Suprapubic skin (tissue), 4 donors: ENCODE measurements at places on chromosomes 7 and 10. TPM values are rescaled to one million over a fixed set of nuclear protein-coding genes. Genes with fewer than 3 reads are reported as not detected.

DNA sequence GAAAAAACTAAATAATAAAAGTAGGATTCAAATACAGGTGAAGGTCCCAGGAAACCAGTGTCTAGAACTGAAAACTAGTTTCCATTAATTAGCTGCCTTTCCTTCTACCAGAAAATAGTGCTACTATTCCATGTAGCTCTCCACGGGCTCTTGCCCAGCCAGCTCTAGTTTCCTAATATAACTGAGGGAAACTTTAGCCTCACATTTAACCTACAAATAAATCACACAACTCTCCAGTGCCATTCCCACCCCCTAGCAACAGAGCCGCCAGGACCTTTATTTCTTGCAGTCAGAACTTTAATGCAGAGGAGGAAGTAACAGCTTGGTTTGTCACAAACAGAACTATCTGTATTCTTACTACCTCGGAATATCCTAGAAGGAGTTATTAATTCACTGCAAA lies 10.3 kb downstream of the TOMM7 start:
- no peaks in the 10 kb centered on the region for H3K4me1 ChIP-seq
- H3K4me3 ChIP-seq: no peak overlapping the region
- no peak for DNase-seq
- H3K27me3 ChIP-seq: no peaks in the 10 kb centered on the region
- H3K36me3 ChIP-seq: peaks cover 57% of the 10 kb centered on the region
- H3K27ac ChIP-seq: no peak overlapping the region

DNA sequence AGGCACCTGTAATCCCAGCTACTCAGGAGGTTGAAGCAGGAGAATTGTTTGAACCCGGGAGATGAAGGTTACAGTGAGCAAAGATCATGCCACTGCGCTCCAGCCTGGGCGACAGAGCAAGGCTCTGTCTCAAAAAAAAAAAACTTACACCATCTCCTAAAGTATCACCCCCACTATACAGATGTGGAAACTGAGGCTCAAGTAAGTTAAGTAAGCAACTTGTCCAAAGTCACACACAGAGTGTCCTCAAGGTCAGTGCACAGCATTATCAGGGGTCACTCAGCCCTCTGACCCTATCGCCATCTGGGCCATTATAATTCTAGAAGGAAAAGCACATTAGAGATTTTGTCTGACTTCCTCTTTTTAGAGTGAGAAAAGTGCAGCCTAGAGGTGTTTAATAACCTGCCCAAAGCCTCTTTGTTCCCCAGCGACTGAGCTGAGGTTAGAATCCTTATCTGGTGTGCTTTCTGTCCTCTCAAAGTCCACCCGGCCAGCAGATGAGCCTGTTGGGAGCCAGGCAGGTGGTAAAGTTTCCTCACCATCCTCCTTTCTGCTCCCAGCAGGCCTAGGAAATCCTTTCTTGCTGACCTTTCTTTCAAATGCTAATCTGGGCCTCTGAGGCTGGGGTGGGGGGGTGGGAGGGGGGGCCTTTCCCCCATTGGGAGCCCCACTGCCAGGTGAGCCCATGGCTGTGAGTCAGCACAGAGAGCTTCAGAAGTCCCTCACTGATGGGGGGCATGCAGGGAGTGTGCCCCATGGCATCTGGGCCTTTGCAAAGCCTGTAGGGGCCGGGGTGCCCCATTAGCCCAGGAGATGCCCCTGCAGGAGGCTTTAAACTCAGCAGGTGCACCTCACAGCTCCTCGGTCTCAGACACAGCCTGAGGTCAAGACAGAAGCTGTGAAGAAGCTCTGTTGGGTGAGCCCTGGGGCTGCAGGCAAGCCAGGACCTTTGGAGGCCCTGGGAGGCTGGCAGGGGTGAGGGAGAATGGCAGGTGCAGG lies 12.0 kb upstream of the KCNMA1 start:
- H3K36me3 ChIP-seq: no peaks in the 10 kb centered on the region
- no peak overlapping the region for H3K27ac ChIP-seq
- no peak overlapping the region for H3K4me3 ChIP-seq
- DNase-seq: no peak

GRCh38 chr7:19617901-19618300 lies 90.9 kb downstream of the POLR1F start:
- no peak overlapping the region for H3K27ac ChIP-seq
- no peak for DNase-seq
- H3K36me3 ChIP-seq: no peaks in the 10 kb centered on the region

DNA sequence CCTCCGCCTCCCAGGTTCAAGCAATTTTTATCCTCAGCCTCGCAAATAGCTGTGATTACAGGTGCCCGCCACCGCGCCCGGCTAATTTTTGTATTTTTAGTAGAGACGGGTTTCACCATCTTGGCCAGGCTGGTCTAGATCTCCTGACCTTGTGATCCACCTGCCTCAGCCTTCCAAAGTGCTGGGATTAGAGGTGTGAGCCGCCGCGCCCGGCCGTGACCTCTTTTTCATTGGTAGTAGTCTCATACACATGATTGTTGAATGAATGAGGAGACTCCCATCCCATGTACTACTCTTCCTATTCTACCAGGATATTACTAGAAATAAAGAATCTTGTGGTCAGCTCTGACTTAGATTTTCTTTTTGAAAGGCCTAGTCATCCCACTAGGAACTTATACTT lies 56.8 kb downstream of the ARID5B start:
- no peak overlapping the region for H3K27ac ChIP-seq
- no peaks in the 10 kb centered on the region for H3K27me3 ChIP-seq
- DNase-seq: no peak

GRCh38 chr10:60565492-60565891 lies 175.8 kb upstream of the ANK3 start:
- H3K27ac ChIP-seq: no peak overlapping the region
- no peaks in the 10 kb centered on the region for H3K36me3 ChIP-seq
- no peaks in the 10 kb centered on the region for H3K27me3 ChIP-seq
- no peak for DNase-seq

DNA sequence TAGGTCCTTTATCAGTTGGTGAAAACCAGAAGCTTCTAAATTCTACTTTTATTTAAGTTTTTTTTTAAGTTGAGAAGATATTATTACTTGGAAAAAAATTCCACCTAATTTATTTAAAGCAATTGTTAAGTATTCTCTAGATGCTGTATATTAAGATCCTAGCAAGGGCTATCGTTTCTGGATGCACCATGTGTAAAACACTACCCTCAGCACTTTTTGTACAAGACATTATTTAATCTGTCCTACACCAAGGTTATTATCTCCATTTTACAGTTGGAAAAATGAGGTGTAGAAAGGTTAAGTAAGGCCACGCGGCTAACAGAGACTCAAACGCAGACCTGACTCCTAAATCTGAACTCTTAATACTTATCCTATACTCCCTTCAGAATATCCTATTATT lies 19.8 kb downstream of the RAB11FIP2 start:
- no peak for DNase-seq
- H3K4me1 ChIP-seq: peaks cover 10% of the 10 kb centered on the region
- no peak overlapping the region for H3K27ac ChIP-seq
- H3K36me3 ChIP-seq: peaks cover 4% of the 10 kb centered on the region

DNA sequence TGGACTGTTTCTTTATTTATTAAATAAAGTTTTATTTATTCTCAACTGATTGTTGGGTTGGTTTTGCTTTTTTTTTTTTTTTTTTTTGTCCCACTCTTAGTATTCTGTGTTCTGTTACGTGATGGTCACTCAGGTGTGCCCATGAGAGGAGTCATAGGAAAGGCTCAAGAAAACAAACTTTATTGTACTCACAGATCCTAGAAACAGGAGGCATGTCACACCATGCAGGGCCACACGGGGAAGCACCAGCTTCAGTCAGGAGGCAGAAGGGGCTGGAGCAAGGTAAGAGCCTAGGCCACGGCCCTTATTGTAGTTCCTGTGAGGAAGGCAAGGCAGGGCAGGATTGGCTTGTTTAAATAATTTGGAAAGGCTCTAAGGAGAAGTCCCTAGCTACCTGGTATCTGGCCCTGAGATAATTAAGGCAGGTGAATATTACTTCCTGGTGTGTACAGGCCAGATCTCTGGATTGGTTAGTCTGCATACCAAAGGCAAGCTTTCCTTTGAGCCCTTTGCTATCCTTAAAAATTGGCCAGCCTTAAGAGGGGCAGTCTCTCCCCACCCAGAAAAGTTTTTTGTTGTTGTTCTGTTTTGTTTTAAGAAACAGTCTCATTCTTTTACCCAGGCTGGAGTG lies 8.3 kb downstream of the ATOH7 start:
- H3K27me3 ChIP-seq: no peaks in the 10 kb centered on the region
- DNase-seq: no peak
- H3K4me1 ChIP-seq: no peaks in the 10 kb centered on the region
- no peaks in the 10 kb centered on the region for H3K36me3 ChIP-seq

- H3K4me1 ChIP-seq: peaks cover 3% of the 10 kb centered on the region
- peak; percentile 52 for DNase-seq
- H3K27ac ChIP-seq: no peak overlapping the region
- H3K36me3 ChIP-seq: no peaks in the 10 kb centered on the region
- H3K27me3 ChIP-seq: no peaks in the 10 kb centered on the region
Observed at GRCh38 chr7:2032030-2032875, 200.5 kb downstream of the MAD1L1 start.

GRCh38 chr10:76492026-76492425 lies 1060.6 kb downstream of the LRMDA start:
- no peak for DNase-seq
- no peaks in the 10 kb centered on the region for H3K27me3 ChIP-seq
- H3K36me3 ChIP-seq: no peaks in the 10 kb centered on the region

GRCh38 chr7:30630986-30631385 lies 36.3 kb downstream of the GARS1 start:
- H3K27me3 ChIP-seq: no peaks in the 10 kb centered on the region
- H3K4me3 ChIP-seq: no peak overlapping the region
- no peak overlapping the region for H3K27ac ChIP-seq
- DNase-seq: no peak

GRCh38 chr10:72679838-72680241 lies 12.1 kb upstream of the MCU start:
- H3K4me1 ChIP-seq: peaks cover 12% of the 10 kb centered on the region
- no peaks in the 10 kb centered on the region for H3K36me3 ChIP-seq
- no peak for DNase-seq
- H3K27ac ChIP-seq: no peak overlapping the region
- H3K4me3 ChIP-seq: no peak overlapping the region
- H3K27me3 ChIP-seq: no peaks in the 10 kb centered on the region

DNA sequence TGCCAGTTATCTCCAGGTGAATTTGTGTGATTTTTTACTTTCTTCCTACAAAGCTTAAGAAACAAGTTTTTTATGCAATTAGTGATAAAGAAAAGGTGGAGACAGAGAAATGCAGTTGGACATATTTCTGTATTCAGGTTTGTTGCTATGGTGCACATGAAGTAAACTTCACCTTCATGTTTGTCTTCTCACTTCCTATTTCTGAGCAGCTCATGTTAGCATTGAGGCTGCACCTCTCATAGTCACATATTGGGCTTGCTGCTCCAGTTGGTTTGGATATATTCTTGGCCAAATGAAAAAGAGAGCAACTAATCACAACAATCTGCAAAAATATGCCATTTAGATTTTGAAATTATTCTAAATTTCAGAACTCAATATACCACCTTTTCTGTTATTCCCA lies 475.6 kb upstream of the ZWINT start:
- no peak overlapping the region for H3K27ac ChIP-seq
- no peak for DNase-seq
- H3K4me1 ChIP-seq: no peaks in the 10 kb centered on the region
- H3K27me3 ChIP-seq: no peaks in the 10 kb centered on the region
- H3K4me3 ChIP-seq: no peak overlapping the region
- H3K36me3 ChIP-seq: no peaks in the 10 kb centered on the region

DNA sequence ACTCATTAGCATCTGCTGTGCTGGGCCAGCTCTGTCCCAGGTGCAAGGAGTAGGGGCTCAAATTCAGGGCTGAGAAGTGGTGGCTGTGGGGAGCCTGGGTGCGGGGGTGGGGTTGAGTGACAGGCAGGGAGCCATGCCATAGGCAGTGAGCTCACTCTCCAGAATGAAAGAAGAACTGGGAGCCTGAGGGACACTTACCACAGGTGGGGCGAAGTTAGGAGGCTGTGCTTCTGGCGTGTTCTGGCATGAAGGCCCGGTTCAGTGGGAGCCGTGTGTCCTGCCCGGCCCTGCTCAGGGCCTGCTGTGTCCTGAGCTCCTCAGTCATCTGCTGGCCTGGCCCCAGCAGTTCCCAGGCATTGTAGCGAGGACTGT lies 62.5 kb downstream of the MKI67 start:
- H3K4me1 ChIP-seq: peaks cover 29% of the 10 kb centered on the region
- no peaks in the 10 kb centered on the region for H3K27me3 ChIP-seq
- no peak overlapping the region for H3K4me3 ChIP-seq
- peaks cover 50% of the 10 kb centered on the region for H3K36me3 ChIP-seq
- DNase-seq: peak; percentile 55

DNA sequence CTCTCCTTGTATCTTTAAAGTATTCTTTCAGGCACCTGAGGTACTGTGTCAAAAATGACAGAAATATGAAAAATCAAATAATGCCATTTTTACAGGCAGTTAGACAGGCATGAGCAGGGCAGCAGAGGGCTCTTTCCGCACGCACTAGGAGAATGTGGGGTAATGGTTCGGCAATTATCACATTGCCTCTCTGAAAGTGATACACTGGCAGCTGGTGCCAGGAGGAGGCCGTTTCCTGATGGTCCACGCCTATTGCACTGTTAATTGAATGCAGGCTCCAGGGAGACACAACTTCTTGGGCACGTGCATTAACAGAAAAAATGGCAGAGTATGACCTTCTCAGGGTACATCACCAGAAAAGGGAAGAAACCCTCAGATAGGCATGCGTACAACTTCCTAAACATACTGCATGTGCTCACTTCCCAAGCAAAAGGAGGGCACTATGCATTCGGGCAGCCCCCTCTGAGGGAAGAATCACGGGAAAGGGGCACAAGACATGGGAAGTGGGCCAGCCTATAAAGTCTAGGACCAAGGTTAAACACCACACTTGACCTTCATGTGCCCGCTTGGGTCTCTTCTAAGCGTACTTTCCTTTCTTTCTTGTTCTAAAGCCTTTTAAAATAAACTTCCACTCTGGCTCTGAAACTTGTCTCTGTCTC lies 161.7 kb downstream of the TNS3 start:
- no peak overlapping the region for H3K4me3 ChIP-seq
- DNase-seq: no peak
- peaks cover 10% of the 10 kb centered on the region for H3K36me3 ChIP-seq
- no peak overlapping the region for H3K27ac ChIP-seq

PHKG1 gene
- 0.64 TPM for total RNA-seq

LMOD2 gene
- total RNA-seq: not detected

FANK1 gene
- total RNA-seq: 8.2 TPM

RAB19 gene
- total RNA-seq: 0.89 TPM

FGL2 gene
- total RNA-seq: 7.8 TPM

DYDC2 gene
- total RNA-seq: 2.4 TPM

EEPD1 gene
- 18.2 TPM for total RNA-seq

TMEM236 gene
- total RNA-seq: 0.11 TPM
